ENCODE measurements at places on chromosomes 4 and X. TPM values are rescaled to one million over a fixed set of nuclear protein-coding genes. Genes with fewer than 3 reads are reported as not detected.

Gene CDKL2
- total RNA-seq: 0.64 TPM

Gene CYLC1
- not detected for total RNA-seq

Gene GRIA3
- total RNA-seq: 5.2 TPM

Gene SPANXA1
- total RNA-seq: not detected

Gene GPM6B
- 12.0 TPM for total RNA-seq

Gene MAGEB2
- not detected for total RNA-seq

Gene MAGEB10
- not detected for total RNA-seq

Gene PDE6B
- 7.0 TPM for total RNA-seq

Gene RP2
- 3.4 TPM for total RNA-seq

Measured in right cardiac atrium (tissue), 5 donors.